ENCODE measurements at places on chromosomes 7 and 10. TPM values are rescaled to one million over a fixed set of nuclear protein-coding genes. Genes with fewer than 3 reads are reported as not detected.

TMEM229A gene
- not detected for total RNA-seq

UCMA gene
- not detected for total RNA-seq

CCDC172 gene
- total RNA-seq = not detected

GRCh38 chr10:29056729-29057128, 232.1 kb upstream of the LYZL1 start:
- no peak for DNase-seq

- peak; percentile 85 for DNase-seq
Measured at GRCh38 chr10:71383972-71384687, 12.6 kb upstream of the CDH23 start.

BTBD16 gene
- not detected for total RNA-seq

NKX1-2 gene
- not detected for total RNA-seq

CCDC6 gene
- 21.4 TPM for total RNA-seq

DNA sequence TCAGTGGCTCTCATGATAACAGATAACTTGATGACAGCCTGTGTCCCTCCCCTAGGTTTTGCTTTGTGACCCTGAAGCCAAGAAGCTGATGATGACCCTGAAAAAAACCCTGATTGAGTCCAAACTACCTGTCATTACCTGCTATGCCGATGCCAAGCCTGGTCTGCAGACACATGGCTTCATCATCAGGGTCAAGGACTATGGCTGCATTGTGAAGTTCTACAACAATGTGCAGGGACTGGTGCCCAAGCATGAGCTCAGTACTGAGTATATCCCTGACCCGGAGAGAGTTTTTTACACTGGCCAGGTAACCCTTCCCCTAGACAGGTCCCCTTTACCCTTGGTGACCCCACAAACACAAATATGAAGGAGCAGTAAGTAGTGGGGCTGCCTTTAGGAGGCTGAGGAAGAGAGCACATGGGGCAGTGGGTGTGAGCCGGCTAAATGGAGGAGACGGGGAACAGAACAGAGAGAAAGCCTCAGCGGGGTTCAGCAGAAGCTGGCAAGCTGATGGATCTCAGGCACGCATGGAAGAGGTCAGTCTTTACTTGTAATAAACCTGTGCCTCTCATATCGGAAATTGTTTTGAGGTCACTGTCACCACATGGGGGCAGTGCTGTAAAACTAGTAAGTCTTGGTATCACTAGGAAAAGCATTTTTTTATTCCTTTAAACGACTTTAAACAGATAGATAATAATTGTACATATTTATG, 20.2 kb downstream of the PDCD11 start:
- peak; percentile 53 for DNase-seq

DNA sequence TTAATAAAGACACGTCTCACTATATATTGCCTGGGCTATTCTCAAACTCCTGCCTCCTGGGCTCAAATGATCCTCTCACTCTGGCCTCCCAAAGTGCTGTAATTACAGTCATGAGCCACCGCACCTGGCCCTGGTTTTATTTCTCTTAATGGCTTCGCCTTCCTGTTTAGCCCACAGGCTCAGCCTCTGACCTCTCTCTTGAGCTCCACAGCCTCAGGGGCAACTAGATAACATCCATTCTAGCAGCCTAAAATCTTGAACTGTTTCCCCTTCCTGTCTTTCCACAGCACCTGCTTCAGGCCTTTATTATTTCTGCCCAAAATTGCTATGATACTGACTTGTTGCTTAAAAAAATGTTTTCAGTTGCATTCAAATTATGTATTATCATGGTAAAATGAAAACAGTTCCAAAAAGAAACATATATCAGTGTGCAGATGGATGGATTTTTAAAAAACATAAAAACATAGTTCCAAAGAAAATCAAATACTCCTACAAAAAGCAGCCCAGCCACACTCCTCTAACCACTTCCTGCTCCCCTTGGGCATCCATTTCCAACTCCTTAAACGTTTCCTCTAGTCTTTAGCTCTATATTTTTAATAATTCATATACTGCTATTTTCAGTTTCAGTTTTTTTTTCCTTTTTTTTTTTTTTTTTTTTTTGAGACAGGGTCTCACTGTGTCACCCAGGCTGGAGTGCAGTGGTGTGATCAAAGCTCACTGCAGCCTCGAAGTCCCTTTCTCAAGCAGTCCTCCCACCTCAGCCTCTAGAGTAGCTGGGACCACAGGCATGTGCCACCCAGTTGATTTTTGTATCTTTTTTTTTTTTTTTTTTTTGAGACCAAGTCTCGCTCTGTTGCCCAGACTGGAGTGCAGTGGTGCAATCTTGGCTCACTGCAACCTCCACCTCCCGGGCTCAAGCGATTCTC, 5.1 kb upstream of the BAZ1B start:
- no peak for DNase-seq

- DNase-seq = no peak
Measured at GRCh38 chr7:129883151-129883550, 69.6 kb downstream of the UBE2H start.

NEUROG3 gene
- total RNA-seq = 0.22 TPM

DNA sequence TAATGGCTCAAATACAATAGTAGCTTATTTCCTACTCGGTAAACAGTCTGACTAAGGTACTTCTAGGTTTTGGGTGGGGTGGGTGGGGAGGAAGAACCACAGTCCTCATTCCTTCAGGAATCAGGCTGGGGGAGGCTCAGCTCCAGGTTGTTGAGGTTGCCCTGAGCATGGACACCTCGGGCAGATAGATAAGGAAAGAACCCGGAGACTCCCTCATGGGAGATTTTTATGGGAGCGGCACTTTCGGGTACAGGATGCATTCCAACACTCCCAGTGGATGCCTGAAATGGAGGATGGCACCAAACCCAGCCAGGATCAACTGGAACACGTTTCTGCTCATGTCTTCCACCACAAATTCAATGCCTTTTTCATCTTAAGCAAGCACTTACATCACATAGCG, 5.5 kb upstream of the GSDME start:
- no peak for DNase-seq

HOXA6 gene
- not detected for total RNA-seq

DNA sequence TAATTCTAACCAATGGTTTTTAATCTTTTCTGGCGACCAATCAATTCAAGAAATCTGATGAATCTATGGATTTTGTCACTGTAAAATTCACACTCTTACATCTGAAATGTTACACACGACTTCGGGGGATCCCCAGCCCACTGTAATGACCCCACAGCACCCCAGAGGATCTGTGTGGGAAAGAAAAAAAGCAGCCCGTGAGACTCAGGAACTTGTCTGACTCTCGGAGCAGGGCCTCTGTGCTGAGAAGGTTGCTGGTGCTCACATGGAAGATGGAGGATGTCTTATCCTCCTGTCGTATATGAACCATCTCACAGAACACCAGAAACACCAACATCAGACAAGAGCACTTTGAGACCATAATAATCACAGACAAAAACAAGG, 228.4 kb upstream of the INHBA start:
- DNase-seq = no peak

Measured in activated naive CD8-positive, alpha-beta T cell treated with anti-CD3 and anti-CD28 coated beads, Interleukin-2, amount 10 ng/mL, durations not matched to agents 7 days and 5 days (primary cell).